ENCODE measurements at places on chromosomes 6 and 20. TPM values are rescaled to one million over a fixed set of nuclear protein-coding genes. Genes with fewer than 3 reads are reported as not detected.

The ASF1A gene
- total RNA-seq: 11.4 TPM

The GTSF1L gene
- not detected for total RNA-seq

The KCTD20 gene
- 81.7 TPM for total RNA-seq

The ANKRD6 gene
- 7.1 TPM for total RNA-seq

The ADTRP gene
- 2.3 TPM for total RNA-seq

The MACROD2 gene
- total RNA-seq: 3.8 TPM

The KCNK5 gene
- 0.87 TPM for total RNA-seq

The FAM83C gene
- total RNA-seq: not detected

The GATA5 gene
- 0.19 TPM for total RNA-seq

The ARMC2 gene
- total RNA-seq: 10.0 TPM

The PAX1 gene
- total RNA-seq: not detected

The TBX18 gene
- total RNA-seq: 13.8 TPM

The ENPP4 gene
- total RNA-seq: 21.1 TPM

The TINAG gene
- total RNA-seq: not detected

The HTR1E gene
- not detected for total RNA-seq

The SNAI1 gene
- 19.1 TPM for total RNA-seq

The FABP7 gene
- not detected for total RNA-seq

The TCP11 gene
- total RNA-seq: not detected

The CFAP206 gene
- 0.19 TPM for total RNA-seq

The RAE1 gene
- total RNA-seq: 18.0 TPM

The SLC44A4 gene
- 0.51 TPM for total RNA-seq

The OSER1 gene
- total RNA-seq: 29.9 TPM

The TMEM242 gene
- total RNA-seq: 9.6 TPM

The PAK5 gene
- not detected for total RNA-seq

The BNIP5 gene
- not detected for total RNA-seq

The GNAS gene
- 697 TPM for total RNA-seq

The MLN gene
- not detected for total RNA-seq

The CLVS2 gene
- total RNA-seq: not detected

The CRISP2 gene
- total RNA-seq: not detected

The OR12D3 gene
- not detected for total RNA-seq

The GPLD1 gene
- 11.0 TPM for total RNA-seq

The SLC4A11 gene
- 1.2 TPM for total RNA-seq

The SLC17A1 gene
- total RNA-seq: not detected

The PCK1 gene
- total RNA-seq: 331 TPM

The SLA2 gene
- 0.64 TPM for total RNA-seq

The AP5S1 gene
- total RNA-seq: 13.2 TPM

The DLL1 gene
- 23.8 TPM for total RNA-seq

Data from mesenteric fat pad (tissue), 1 donor.